ENCODE measurements at places on chromosomes 6 and 20.

DNA sequence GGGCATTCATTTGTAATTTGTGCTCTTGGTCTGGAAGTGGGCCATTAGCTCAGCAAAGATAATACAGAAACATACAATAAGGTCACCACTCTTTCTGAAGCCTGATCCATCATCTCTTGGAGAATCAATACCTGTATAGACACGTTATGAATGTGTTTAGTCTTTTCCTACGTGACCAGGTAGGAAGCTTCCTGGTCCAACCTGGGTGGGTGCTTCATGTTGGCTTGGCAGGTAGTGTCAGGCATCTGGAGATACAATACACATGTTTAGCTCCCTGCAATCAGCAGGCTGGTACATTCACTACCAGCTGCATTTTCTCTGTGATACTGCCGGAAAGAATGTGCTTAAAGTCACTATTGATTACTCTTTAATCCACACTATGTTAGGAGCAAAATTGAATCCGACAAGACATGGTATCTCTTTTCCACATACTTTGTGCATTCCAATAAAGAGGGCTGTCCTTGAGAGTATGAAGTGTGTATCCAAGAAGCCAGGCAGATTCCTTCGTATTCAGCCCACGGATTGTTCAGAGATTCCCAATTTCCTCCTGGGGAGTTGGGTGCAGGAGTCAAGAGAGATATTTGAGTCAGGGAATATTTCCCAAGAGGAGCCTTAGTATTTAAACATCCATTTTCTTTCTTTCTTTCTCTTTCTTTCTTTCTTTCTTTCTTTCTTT lies 49.9 kb upstream of the RANBP9 start:
- no peak for DNase-seq

DNA sequence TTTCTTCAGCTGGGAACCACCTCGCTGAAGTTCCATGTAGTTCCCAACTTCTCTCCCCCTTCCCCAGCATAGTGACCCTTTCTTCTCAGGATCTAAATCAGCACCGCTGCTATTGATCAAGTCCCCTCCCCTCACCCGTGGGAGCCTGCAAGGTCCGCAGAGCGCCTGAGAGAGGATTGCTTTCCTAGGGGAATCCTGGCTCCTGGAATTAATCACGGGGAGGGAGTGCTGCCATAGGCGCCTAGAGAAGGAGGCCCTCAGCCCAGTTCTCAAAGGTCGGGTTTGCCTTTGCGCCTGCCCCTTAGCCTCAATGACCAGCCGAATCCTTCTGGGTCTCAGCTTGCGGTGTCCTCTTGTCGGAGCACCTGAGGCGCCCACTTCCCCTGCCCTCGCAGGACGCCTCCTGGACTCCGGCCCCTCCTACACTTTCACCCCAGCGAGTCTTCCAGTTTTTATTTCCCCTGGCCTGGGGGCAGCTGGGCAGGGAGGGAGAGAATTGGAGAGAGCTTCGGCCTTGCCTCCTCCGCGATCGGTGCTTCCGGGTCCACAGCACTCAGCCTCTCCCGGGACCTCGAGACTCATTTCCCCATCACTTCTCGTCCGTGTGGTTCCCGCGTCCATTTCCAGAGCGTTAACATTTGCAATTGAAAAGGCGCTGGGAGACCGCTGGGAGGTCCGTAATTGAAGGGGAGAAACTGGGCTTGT lies 3.1 kb upstream of the NKX2-2 start:
- no peak for DNase-seq

- no peak for DNase-seq
Observed at GRCh38 chr6:1202201-1202600, 109.7 kb upstream of the FOXQ1 start.

GRCh38 chr20:56788041-56788670 lies 159.1 kb downstream of the TFAP2C start:
- DNase-seq: peak; percentile 89

GRCh38 chr20:50820515-50821256 lies 25.8 kb downstream of the BCAS4 start:
- no peak for DNase-seq

GRCh38 chr20:37992802-37993409 lies 40.4 kb downstream of the TTI1 start:
- DNase-seq: peak; percentile 31

DNA sequence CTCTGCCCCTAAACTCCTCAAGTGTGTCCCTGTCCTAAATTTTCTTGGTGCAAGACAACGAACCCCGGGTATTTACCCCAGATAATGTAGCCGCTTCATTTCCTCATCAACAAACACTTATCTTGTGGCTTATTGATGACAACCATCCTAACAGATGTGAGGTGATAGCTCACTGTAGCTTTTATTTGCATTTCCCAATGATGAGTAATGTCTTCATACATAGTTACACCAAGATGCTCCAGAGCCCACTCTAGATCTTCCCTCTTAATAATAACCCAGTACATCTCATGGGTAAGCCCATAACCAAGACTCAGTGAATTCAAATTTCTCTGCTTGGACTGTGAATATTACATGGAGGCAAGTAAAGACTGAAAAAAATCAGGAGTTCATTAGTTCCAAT lies 48.2 kb upstream of the BEND6 start:
- no peak for DNase-seq

- no peak for DNase-seq
Observed at GRCh38 chr6:170280689-170281045, 10.2 kb downstream of the DLL1 start.

- no peak for DNase-seq
Observed at GRCh38 chr6:80105972-80106417, 476 bp upstream of the BCKDHB start.

DNA sequence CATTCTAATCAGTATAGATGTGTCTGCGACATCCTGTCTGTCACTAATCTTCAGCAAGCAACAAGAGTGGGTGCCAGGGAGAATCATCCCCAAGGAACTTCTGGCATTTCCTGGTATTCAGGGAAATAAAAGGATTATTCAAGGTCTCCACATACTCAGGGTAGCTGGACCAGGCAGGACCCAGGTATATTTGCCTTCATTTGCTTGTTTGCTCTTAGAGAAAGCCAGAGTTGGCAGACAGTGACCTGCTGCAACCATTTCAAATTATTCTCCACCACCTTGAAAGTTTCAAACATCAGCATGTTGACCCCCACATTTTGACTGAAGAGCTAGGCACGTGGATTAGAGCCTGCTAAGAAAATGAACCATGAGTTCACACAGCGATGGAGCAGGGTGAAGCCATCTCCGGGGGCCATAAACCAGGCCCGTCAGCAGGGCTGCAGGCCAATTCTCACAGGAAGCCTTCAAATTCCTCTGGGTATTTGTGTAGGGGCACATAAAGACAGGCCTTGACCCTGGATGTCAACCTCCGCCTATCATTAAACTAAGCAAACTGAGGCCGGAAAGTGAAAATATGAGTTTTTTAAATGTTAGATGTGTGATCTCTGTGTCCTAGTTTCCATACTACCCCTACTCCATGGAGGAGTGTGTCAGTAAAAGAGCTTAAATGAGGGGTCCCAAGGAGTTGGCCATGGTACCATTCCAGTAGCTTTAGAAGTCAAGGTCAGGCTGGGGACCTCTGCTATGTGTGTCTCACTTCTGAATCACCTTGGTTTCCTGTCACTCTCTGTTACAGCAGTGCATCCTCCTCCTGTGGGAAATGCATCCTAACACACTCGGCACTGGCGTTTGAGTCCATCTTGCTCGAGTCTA lies 32.9 kb downstream of the TRAM2 start:
- no peak for DNase-seq

- no peak for DNase-seq
Observed at GRCh38 chr6:117956386-117956785, 49.3 kb downstream of the SLC35F1 start.
